ENCODE measurements at places on chromosomes 4 and X.

DNA sequence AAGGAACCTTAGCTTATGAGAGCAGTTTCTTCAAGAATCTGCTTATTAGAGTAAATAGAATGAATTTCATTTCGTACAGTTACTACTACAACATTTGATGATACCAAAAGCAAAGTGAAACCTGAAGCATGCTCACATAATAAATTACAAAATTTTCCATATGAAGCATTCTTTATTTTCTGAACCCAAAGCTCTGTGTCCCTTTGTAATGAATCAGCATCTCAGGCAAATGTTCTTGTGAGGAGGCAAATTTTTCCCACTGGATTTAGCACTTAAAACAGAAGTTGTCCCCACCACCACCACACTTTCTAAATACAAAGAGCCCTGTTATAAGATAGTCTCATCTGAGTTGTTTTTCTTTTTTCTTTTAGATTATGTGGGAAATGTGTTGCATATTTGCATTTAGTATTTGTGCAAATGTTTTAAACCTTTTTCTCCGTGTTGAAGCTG lies 70.7 kb upstream of the NFKB1 start:
- DNase-seq: no peak

GRCh38 chr4:156615066-156615531 lies 356.5 kb downstream of the PDGFC start:
- DNase-seq: no peak

- DNase-seq: no peak
Measured at GRCh38 chr4:87919941-87920340, 55.6 kb upstream of the SPP1 start.

- DNase-seq: no peak
Measured at GRCh38 chrX:76407795-76408194, 19.7 kb upstream of the MAGEE1 start.

DNA sequence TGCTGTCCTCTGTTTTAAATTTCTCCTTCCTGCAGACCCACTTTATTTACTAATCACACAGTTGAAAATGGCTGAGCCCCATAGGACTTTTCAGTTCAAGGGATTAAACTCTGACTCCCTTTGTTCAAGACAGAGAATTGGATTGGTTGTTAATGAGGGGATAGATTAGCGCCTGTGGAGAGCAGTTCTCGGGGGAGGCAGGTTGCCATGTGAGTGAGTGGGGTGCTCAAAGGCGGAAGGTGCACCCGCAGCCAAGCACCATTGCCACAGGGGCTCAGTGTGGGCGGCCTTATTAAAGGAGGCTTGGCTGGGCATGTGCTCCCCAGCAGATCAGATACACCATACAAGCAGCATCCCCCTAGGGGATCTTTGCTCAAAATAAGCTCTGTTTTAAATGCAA lies 7.9 kb upstream of the CBR4 start:
- DNase-seq: no peak

- peak; percentile 21 for DNase-seq
Measured at GRCh38 chr4:154344686-154345085, 146.9 kb downstream of the DCHS2 start.

DNA sequence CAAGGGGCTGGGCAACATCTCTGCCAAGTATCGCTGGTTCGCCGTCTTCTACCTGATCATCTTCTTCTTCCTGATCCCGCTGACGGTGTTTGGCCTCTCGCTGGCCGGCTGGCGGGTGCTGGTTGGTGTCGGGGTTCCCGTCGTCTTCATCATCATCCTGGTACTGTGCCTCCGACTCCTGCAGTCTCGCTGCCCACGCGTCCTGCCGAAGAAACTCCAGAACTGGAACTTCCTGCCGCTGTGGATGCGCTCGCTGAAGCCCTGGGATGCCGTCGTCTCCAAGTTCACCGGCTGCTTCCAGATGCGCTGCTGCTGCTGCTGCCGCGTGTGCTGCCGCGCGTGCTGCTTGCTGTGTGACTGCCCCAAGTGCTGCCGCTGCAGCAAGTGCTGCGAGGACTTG lies 20.6 kb downstream of the SLC34A2 start:
- DNase-seq: no peak

- DNase-seq: no peak
Measured at GRCh38 chr4:168138143-168138542, 45.8 kb downstream of the ANXA10 start.

- no peak for DNase-seq
Measured at GRCh38 chrX:51568586-51568985, 50.1 kb downstream of the CENPVL3 start.

DNA sequence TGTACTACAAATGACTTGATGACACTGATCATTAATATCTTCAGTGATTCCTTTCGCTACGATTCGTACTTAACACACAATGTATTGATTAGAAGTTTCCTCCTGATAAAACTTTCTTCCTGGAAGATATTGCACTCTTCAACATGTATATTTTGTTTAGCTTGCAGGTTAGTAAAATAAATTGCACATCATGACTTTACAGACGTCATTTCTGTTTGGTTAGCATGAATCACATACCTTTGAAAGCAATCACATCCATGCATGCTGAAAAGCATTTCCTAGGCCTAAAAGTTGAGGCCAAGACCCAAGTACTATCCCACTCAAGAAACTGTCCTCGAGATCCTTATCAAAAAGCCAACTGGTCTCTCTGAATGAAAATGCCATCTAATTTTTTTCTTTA lies 1841.0 kb upstream of the PCDH7 start:
- no peak for DNase-seq

DNA sequence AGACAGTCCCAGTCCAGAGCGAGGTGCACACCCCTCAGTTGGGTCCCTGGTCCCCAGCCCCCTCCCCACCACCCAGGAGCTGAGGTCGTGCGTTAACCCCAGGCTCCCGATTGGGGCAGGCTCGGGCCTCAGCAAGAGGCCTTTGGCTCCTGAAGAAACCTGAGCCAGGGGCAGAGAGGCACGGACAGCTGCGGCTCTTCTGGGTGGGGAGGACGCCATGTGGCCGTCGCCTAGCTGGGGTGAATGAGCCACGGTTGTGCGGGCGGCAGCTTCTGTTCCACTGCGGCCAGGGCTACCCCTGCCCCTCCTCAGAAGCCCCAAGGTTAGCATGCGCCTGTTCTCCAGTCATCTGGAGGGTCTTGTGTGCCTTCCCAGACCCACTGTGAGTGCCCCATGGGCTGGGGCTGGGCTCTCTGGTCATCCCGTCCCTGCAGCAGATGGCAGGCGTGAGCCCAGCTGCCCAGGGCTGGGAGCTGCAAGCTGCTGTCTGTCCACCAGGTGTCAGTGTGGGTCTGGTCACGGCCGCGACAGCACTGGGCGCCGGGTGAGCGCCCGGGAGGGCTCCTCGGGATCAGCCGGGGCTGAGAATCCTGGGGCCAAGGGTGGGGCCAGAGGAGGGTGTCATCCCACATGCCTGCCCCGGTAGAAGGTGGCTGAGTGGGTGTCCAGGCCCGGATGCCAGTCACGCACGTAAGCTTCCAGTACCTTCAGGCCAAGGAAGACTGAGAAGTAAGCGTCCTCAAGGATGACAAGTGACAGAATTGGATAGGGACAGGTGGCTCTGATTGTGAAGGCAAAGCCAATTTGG lies 21.9 kb downstream of the ATP2B3 start:
- DNase-seq: peak; percentile 90

DNA sequence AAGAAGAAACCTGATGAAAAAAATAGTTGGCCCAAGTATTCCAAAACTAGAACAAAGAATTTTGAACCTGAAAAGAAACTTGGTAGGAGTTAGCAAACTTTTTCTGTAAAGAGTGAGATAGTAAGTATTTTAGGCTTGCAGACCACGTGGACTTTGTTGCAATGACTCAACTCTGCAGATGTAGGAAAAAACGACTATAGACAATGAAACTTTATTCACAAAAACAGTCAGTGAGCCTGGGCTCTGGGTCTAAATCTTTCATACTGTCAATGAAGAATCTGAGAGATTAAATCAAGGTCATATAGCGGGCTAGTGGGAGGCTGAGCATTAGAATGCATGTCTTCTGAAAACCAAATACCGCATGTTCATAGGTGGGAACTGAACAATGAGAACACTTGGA lies 23.0 kb downstream of the SH3D19 start:
- no peak for DNase-seq

DNA sequence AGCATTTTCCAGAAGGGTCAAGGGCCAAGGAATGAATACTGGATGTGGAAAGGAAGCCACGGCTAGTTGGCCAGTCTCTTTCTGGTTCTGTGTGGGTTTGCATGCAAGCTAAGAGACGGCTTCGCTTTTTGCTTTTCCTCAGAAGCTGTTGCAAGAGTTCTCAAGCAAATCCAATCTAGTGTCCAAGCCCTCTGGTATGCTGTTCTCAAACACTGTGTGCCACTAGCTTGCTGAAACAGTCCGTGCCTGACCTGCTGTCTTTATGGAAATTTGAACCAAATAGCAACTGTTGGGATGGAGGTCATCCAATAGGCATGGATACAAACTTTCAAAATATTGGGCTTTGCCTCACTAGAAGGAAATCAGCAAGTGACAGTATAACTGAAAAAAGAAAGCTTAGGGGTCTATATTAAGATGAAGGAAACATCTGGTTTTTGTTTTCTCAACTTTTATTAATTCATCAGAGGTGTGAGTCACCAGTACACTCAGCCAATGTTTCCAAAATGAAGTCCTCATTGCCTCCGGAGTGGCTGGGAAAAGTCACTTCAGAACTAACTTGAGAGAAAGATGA lies 70.5 kb downstream of the SLC9A6 start:
- DNase-seq: no peak

- peak; percentile 31 for DNase-seq
Measured at GRCh38 chrX:24493740-24494581, 28.9 kb downstream of the PDK3 start.

DNA sequence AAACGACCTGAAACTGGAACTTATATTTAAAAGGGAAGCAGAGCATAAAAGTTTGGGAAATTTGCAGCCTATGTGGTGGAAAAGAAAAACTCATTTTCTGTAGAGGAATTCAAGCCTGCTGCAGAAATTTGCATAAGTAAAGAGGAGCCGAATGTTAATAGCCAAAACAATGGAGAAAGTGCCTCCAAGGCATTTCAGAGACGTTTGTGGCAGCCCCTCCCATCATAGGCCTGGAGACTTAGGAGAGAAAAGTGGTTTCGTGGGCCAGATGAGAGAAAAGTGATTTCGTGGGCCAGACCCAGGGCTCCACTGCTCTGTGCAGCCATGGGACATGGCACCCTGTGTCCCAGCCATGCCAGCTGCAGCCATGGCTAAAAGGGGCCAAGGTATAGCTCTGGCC lies 361.9 kb downstream of the PCDH19 start:
- DNase-seq: peak; percentile 70

- no peak for DNase-seq
Measured at GRCh38 chrX:108268434-108269080, 169.7 kb downstream of the COL4A6 start.

DNA sequence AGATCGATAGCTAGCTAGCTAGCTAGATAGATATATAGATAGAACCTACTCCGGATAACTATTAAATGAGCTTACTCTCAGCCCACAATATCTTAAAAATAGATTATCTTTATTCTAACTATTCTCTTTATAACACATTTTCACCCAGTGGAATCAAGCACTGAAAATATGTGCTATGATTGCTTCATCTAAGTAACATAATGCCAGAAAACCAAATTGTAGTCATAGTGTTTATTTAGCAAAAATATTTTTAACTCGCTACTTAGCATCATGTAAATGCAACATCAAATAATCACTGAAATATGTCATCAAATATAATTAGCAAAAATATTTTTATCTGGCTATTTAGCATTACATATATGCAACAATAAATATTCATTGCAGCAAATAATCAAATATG lies 1.5 kb downstream of the TMEM156 start:
- DNase-seq: no peak

- DNase-seq: no peak
Measured at GRCh38 chr4:650951-651883, 22.9 kb downstream of the ATP5ME start.

GRCh38 chr4:77488882-77489281 lies 116.7 kb upstream of the CXCL13 start:
- no peak for DNase-seq

- no peak for DNase-seq
Measured at GRCh38 chrX:116873671-116874070, 410.9 kb upstream of the CT83 start.

GRCh38 chr4:177386278-177386815 lies 55.9 kb downstream of the AGA start:
- DNase-seq: no peak

GRCh38 chr4:1061056-1061700 lies 49.8 kb downstream of the FGFRL1 start:
- no peak for DNase-seq

DNA sequence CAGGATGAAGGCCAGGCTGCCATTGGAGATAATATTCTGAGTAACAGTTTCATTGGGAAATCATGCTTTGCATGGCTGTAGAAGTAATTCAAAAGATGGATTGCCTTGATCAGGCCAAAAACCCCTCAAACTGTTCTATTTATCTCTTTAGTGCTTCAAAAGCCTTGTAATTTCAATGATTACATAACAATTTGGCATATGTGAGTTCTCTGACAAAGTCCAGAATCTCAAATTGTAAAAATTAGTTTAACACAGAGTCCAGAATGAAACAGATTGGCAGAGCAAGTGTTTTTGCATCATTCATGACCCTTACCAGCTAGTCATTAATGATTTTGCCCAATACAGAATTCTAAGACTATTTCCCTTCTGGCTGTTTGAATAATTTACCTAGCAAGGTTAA lies 347.3 kb downstream of the SPRY1 start:
- no peak for DNase-seq

- DNase-seq: no peak
Measured at GRCh38 chr4:150192986-150193385, 114.7 kb downstream of the DCLK2 start.

DNA sequence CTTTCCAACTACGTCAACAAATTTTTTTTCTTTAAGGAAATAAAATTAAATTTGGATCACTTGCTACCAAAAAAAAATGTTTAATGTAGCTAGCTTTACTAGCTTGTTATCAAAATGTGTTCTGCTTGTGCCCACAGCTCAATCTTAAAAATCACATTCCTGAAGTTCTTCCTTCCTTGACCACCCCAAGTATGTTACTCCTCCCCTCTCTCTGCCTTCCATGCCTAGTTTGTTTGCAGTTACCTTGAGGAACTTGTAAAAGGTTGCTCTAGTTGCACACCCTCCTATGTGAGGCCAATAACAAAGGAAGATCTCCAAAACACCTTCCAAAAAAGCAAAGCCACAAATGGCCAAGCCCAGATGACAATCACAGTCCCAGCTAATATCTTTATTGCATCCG lies 19.6 kb upstream of the TMEM184C start:
- no peak for DNase-seq

- peak; percentile 39 for DNase-seq
Measured at GRCh38 chr4:107183155-107183774, 147.2 kb upstream of the DKK2 start.

DNA sequence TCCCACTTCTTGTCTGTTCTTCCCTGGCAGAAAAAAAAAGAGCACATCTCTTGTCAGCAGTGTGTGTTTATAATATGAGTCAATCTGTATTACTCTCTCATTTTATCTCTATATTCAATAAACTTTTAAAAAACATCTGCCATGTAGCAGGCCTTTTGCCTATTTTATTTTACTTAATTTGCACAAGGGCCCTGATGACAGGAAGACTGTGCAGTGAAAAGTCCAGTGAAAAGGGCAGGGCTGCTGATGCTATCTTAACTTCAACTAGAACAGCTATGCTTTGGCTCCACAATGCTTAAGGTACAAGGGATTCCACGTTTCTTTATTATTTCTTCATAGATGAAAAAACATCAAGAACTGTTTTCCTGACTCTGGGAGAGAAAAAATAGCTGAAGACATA lies 97.0 kb upstream of the DGKK start:
- no peak for DNase-seq

All from ELF-1 (cell line).